ENCODE measurements at places on chromosomes 4 and X. TPM values are rescaled to one million over a fixed set of nuclear protein-coding genes. Genes with fewer than 3 reads are reported as not detected.
A peak's percentile ranks its signal among the peaks of the same experiment; 100 is the strongest.

DNA sequence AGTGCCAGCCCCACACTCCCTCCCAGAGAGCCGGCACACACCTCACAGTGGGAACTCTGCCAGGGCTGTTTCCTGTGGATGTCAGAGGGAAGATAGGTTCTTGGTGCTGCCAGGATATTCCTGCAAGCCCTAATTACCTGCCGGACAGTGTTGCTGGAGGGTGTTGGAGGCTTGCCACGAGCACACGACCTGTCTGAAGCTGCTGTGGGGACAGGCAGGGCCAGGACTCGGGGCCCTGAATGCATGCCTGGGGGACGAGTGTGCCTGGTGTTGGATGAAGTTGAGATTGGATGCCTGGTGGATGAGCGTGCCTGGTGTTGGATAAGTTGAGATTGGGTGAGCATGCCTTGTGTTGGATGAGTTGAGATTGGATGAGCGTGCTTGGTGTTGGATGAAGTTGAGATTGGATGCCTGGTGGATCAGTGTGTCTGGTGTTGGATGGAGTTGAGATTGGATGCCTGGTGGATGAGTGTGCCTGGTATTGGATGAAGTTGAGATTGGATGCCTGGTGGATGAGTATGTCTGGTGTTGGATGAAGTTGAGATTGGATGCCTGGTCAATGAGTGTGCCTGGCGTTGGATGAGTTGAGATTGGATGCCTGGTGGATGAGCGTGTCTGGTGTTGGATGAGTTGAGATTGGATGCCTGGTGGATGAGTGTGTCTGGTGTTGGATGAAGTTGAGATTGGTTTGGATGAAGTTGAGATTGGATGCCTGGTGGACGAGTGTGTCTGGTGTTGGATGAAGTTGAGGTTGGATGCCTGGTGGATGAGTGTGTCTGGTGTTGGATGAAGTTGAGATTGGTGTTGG is 23.2 kb upstream of the UVSSA start:
- DNase-seq, result peak; percentile 86

Gene HELT
- total RNA-seq, result not detected

DNA sequence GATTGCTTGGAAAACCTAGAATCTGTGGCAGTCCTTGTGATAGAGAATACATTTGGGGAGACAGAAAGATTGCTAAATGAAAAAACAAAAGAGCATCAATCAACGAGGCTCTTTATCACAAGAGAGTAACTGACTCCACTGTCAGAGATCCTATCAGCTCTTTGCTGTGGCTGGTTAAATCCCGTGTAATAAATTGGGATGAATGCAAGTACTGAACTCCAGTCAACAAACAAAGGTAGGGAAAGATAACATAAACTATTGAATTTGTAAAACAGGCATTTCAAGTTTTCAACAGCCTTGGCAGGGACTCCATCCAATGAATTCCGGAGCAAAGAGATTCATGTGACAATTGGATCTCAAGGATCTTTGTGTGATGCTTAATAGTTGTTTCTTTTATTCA is 21.3 kb downstream of the MMRN1 start:
- DNase-seq, result no peak

Gene FSTL5
- total RNA-seq, result 0.67 TPM

Gene FAM13A
- 5.8 TPM for total RNA-seq

DNA sequence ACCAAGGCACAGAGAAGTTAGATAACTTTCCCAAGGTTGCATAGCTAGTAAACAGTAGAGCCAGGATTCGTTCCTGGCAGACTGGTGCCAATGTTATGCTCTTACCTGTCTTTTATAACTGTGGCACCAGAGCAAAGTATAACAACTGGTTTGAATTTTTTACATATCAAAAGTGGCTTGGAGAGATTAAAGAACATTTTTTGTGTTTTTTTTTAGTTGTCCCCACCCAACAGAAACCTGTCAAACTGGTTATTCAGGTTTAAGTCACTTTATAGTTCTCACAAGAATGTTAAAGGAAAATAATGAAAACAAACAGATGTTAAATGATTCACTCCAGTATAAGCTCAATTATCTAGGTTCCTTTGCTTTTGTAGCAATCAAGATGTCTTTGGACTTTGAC is 15.6 kb upstream of the FAM47E start:
- DNase-seq, result no peak

Gene FATE1
- total RNA-seq, result not detected

Data from Panc1 (cell line).